Adipocyte (in vitro differentiated cells): ENCODE measurements at places on chromosomes 6 and 20.

GRCh38 chr20:61879303-61879620 lies 186.4 kb downstream of the TAF4 start:
- no peak for DNase-seq

GRCh38 chr6:136720045-136720770 lies 72.1 kb downstream of the MAP3K5 start:
- no peak for DNase-seq

DNA sequence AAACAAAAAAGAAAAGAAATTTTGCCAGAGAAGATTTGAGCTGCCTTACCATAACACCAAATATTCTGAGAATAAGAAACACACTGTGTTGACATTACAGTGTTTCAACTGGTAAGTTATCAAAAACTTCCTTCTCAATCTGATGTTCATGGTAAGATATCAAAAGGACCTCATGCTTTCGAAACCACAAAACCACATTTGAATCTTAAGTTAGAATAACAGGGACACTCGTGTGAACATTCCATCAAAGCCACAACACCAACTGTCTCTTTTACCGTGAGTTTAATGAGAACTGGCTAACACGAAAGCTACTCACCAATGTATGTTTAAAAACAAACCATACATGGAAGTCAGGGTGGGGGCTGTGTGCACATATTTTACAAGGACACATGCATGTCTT lies 73.0 kb upstream of the OPRM1 start:
- peak; percentile 1 for DNase-seq

- DNase-seq = no peak
Observed at GRCh38 chr6:106460481-106460880, 100.0 kb downstream of the CRYBG1 start.

DNA sequence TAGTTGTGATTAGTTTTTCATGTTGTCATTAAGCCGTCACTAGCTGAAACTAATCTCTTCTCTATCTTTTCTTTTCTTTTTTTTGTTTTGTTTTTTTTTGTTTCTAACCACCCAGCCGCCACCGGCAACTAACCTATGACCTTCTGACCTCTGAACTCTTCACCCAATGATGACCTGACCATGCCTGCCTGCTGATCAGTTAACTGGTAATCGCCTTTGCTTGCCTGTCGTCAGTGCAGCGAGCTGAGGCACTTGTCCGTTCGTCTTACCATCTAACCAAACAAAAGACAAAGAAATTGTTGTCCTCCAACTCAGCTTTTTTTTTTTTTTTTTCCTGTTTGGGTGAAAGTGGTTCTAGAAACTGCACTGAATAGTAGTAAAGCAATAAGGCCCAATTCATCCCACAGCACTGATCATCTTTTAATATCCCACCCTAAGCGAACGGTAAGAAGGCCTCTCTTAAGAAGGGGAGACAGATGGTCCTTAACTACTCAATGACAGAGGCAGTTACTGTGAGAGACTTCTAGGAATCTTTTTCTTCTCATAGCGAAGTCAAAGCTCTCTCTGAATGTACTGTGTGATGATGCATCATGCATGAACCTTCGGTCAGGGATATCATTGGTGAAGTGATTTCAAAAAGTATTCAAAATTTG lies 156.2 kb downstream of the QKI start:
- no peak for DNase-seq

DNA sequence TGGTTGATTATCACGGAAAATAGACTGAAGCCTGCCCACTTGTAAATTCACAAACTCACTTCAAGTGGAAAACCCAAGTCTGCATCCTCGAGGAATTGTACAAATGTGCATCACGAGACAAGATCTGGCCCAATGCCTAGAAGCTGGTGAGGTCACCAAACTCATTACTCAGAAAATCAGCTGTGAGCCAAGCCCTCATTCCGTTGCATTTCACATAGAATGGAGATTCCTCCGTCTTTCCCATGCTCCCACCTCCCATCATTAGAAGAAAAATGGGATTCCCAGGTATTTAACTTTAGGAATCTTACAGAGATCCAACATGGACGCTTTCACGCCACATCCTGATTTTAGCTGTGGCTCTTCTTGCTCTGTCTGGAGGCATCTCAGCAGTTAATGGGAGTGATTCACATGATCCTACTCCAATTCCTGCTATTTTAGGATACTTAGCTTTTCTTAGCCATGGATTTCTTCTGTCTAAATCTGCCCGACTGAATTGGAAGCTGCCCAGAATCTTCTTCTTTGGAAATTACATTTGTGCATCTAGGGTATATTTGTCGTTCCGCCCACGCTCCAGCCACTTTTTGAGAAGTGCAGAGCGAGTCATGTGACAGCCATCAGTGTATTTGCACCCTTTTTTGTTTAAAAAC lies 68.7 kb upstream of the STMND1 start:
- DNase-seq = peak; percentile 97

DNA sequence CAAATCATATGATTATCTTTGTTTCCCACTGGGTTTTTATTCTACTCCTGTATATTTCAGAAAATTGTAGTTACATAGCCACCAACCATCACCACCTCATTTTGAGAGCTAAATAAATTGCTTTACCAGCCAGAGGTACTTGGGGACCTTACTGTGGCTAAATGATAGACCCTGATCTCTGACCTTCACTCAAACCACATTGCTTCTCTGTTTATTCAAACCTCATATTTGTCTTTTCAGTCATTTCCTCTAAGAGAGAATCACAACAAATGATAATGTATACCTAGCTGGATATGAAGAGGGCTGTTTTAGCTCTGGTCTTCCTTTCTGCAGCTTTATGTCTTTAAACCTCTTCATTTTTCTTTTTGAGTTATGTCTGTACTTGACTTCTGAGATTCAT lies 142.8 kb downstream of the ADGB start:
- DNase-seq = peak; percentile 1

DNA sequence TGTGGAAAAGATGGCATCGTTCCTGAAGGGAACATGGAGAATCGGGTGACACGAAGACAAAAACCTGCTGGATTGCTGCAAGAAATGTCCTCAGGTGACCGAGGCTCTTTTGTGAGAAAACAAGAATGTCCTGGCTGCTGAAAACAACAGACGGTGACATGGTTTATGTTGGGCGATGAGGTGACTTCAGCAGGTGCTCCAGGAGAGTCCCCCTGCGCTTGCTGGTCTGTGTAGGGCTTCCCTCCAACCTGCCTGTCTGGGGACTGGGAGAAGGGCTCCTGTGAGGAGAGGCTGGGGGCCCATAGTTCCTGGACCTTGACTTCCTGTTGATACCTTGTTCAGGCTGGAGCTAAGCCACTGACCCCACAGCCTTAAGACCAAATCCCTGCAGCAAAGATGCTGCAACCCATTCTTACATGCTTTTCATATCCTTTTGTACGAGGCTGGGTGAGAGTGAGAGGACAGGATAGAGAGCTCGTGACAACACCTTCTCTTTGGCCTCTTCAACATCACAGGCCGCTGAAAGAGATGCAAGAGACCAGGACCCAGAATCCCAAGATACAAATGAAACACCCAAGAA lies 134.8 kb downstream of the CD83 start:
- no peak for DNase-seq

- no peak for DNase-seq
Observed at GRCh38 chr20:31670371-31671228, 32.9 kb downstream of the COX4I2 start.

- no peak for DNase-seq
Observed at GRCh38 chr6:43405354-43405753, 22.0 kb upstream of the ABCC10 start.

GRCh38 chr6:109069746-109070145 lies 24.9 kb downstream of the SESN1 start:
- peak; percentile 22 for DNase-seq

DNA sequence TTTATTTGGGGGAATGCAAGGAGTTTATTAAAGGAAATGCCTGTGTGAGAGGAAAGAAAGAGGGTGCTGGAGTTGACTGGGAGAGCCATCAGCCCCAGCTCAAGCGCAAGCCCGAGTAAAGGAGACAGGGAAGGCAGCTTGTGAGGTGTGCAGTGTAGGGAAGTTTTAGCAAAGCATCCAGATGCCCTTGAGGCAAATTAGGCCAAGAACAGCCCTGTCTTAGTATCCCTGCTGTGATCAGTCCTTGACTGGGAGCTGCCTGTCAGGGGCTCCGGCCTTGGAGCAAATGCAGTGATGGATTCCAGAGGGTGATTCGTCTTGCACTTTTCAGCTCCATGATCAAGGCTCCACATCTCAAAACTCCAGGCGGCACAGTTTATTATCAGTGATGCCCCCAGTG lies 561.7 kb downstream of the KIF16B start:
- no peak for DNase-seq

DNA sequence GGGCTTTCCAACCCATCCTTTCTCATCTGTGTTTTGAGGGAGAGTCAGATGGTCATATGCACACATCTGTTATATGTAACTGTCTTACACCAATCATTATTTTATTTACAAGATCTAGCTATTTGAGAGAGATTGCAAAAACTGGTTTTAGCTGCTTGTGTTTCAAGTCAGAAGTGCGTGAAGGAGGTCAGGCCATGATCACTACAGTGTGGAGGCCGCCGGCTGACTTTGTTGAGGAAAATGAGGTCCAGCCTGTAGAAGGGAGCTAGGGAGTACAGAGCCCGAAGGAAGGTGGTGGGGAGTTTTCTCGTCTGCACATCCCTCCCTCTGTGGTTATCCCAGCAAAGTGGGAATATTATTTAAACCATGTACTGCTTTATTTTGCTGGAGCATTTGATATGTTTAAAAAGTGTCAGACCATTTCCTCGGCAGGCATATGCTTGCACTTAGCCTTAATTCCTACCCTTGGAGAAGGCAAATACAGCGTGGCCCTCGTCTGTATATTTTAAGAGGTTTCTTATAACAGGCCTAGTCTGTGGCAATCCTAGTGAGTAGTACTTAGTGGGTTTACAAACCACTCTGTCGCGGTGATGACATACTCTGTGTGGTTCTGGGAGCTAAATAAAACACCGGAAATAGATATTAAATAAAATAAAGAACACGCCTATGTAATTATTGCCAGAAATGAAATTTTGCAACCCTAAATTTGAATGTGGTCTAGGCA lies 95.6 kb downstream of the UST start:
- DNase-seq = no peak

DNA sequence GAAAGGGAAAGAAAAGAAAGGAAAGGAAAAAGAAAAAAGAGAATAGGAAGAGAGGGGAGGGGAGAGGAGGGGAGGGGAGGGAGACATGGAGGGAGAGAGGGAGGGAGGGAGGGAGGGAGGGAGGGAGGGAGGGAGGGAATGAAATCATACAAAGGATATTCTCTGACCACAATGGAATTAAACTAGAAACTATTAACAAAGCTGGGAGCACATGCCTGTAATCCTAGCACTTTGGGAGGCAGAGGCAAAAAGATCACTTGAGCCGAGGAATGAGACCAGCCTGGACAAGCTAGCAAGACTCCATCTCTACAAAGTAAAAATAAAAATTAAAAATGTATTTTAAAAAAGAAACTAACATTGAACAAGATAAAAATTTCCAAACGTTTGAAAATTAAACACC lies 62.8 kb downstream of the ILRUN start:
- no peak for DNase-seq

GRCh38 chr6:149905371-149905910 lies 7.5 kb upstream of the RAET1E start:
- DNase-seq = no peak

GRCh38 chr6:69816569-69816968 lies 19.8 kb upstream of the LMBRD1 start:
- DNase-seq = no peak

GRCh38 chr6:123159861-123160260 lies 163.8 kb downstream of the CLVS2 start:
- no peak for DNase-seq

DNA sequence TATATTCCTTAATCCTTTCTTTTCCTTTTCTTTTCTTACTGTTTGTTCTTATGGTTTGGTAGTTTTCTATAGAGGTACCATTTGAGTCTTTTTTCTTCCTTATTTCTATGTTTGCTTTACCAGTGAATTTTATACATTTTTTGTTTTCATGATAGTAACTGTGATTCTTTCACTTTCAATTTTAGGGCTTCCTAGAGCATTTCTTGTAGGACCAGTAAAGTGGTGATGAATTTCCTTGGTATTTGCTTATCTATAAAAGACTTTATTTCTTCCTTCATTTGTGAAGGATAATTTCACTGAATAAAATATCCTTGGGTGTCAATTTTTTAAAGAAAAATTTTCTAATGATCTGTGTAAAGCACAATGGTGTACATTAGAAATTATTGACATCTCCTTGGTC lies 637.4 kb downstream of the CD109 start:
- DNase-seq = peak; percentile 33

DNA sequence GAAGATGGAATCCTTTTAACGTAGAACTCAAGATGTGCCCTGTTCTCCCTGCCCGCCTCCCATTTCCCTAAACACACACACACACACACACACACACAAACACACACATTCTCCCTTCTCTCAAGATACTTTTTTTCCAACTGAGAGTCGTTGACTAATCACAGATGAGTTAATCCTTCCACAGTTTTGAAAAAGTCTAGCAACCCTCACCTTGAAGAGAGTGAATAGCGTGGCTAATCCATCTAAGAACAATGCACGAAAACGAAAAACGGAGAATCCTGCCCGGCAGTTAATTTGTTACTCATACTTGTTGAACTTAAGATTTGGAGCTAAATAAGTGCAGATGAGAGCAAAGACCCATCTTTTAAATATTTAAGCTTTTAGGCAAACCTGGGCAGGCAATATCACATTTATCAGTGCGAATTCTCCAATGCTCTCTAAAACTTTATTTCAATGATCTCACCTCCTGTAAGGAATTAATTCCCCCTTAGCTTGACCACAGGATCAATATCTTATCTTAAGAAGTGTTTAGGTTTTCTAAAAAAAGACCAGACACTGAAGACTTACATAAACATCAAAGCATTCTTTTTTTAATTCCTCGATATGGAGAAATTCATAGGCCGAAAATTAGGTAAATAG lies 1.1 kb downstream of the AGPAT4 start:
- DNase-seq = peak; percentile 43

- DNase-seq = no peak
Observed at GRCh38 chr6:85134172-85134571, 315.7 kb upstream of the NT5E start.

GRCh38 chr20:31278178-31278577 lies 20.7 kb downstream of the DEFB115 start:
- no peak for DNase-seq

- DNase-seq = no peak
Observed at GRCh38 chr20:46463852-46464251, 49.5 kb downstream of the ZNF334 start.

DNA sequence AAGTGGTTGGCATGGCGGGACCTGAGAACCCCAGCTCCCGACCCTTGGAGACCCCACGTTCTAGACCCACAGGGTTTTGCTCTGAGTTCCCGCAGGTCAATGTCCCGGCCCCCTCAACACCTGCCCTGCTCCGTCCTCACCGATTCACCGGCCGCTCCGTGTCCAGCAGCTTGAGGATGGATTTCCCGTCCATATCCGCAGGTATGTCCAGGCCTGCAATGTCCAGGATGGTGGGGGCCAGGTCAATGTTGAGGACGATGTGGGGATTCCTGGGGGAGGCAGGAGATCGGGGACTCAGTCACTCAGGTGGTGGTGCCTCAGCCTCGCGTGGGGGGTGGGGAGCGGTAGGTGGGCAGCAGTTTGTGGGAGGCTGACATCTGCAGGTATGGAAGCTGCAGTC lies 106.7 kb downstream of the SULF2 start:
- no peak for DNase-seq
